Spinal cord (tissue), 10 donors: ENCODE measurements at places on chromosomes 2 and 18.

DNA sequence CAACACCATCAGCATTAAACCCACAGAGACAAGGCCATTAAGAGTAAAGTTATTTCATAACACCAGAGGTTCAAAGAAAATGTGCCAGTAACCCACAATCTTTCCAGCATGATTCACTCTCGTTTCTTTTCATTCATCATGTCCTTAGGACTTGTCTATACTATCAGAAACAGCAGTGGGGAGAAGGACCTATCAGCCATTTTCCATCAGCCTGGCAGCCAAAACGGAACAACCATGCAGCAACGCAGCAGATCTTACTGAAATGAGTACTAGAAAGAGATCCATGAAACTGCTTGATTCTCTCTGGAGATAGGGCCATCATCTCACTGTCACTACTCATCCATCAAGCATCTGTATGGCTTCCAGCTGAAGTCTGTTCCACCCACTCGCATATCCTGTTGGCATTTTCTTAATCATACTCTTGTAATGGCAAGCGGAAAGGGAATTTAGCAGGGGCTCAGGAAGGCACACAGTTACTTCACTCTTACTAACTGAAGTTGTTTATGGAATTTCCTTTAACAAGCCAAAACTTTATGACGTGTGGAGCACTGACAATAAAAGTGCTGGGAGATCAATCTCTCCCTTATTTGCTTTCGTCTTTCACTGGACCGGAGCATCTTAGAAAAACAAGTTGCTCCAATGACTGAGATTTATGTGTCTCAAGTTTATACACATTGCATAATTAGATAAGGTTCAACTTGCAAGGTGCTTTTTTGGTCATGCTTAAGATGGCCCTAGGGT is 69.7 kb downstream of the EPHA4 start:
- no peaks in the 10 kb centered on the region for H3K36me3 ChIP-seq
- no peaks in the 10 kb centered on the region for H3K27me3 ChIP-seq
- DNase-seq: no peak
- H3K27ac ChIP-seq: no peak overlapping the region
- no peak overlapping the region for H3K4me3 ChIP-seq

DNA sequence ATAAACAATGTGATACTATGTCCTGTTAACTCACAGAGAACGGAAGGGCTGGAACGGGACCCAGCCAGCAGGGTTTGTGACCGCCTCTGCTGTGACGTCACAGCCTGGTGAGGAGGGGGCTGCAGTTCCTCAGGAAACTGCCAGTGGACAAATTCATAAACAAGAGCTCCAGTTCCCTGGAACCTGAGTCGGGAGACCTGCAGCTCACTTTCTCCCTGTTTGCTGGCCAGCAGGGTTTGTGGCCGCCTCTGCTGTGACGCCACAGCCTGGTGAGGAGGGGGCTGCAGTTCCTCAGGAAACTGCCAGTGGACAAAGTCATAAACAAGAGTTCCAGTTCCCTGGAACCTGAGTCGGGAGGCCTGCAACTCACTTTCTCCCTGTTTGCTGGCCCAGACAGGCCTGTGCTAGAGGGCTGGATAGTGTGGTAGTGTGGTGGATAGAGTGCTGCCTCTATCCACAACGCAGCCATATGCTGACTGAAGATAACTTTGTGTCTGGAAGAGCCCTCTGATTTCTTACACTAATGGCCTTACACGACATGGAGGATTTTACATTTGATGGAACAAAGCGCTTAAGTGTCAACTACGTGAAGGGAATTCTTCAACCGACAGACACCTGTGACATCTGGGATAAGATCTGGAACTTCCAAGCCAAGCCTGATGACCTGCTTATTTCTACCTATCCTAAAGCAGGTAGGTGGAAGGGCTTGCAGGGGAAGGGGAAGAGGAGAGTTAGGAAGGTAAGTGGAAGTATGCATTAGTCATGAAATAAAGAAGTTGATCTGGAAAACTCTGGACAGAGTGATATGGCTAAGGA is at the start of gene SULT1C4:
SULT1C4 (plus strand) TSS at position 140 of the 816 bp plus-strand sequence; CDS start at position 524, 384 bp downstream.
- H3K4me3 ChIP-seq: peak within 1 kb of the TSS; percentile 58
- no peaks in the 10 kb centered on the region for H3K27me3 ChIP-seq
- H3K36me3 ChIP-seq: no peaks in the 10 kb centered on the region
- peak; percentile 73 for DNase-seq
- H3K4me1 ChIP-seq: peaks cover 8% of the 10 kb centered on the region

GRCh38 chr2:239670463-239671120 is 269.8 kb upstream of the HDAC4 start:
- DNase-seq: no peak
- H3K27ac ChIP-seq: no peak overlapping the region
- no peak overlapping the region for H3K4me3 ChIP-seq

GRCh38 chr2:194087089-194087958 is 1569.7 kb upstream of the SLC39A10 start:
- H3K27ac ChIP-seq: no peak overlapping the region
- no peak overlapping the region for H3K4me3 ChIP-seq
- no peaks in the 10 kb centered on the region for H3K36me3 ChIP-seq
- no peak for DNase-seq
- H3K27me3 ChIP-seq: no peaks in the 10 kb centered on the region
- H3K4me1 ChIP-seq: no peaks in the 10 kb centered on the region
